ENCODE measurements at places on chromosomes 1 and 21.

DNA sequence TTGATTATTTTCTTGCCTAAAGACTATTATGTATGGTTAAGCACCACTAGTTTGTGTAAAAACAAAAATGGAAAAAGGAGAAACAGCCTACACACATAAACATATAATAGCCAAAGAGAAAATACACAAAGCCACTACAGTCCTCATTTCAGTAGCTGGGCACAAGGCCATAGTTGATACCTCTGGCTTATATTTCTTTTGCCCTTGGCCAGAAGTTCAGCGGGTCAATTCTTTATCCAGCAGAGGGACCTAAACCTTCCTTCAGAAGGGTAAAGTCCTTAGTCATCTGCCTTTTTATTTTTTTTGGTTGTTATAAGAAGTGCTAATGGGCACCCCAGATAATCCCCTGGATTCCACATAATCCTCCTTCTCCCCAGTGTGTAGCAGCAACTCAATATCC, 134.1 kb downstream of the PIGK start:
- no peaks in the 10 kb centered on the region for H3K36me3 ChIP-seq
- DNase-seq = no peak
- H3K27me3 ChIP-seq = no peaks in the 10 kb centered on the region
- no peak overlapping the region for H3K27ac ChIP-seq
- no peaks in the 10 kb centered on the region for H3K4me1 ChIP-seq

DNA sequence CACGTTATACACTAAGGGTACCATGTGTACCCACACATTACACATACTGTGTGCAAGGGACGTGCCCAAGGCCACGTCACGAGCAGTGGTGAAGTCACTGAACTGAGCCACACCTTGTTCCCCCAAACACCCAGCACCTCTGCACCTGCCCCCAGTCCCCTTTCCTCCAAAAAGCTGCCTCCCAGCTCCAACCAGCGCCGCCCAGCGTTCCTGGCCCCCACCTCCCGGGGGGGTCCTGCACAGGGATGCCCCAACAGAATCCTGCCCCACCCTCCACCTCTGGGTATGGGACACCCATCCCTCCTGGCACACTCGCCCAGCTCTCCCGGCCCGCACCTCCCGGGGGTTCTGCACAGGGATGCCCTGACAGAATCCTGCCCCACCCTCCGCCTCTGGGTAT, 54.1 kb downstream of the CHD5 start:
- no peak overlapping the region for H3K4me3 ChIP-seq
- H3K27me3 ChIP-seq = no peaks in the 10 kb centered on the region
- no peaks in the 10 kb centered on the region for H3K36me3 ChIP-seq
- no peak overlapping the region for H3K27ac ChIP-seq

DNA sequence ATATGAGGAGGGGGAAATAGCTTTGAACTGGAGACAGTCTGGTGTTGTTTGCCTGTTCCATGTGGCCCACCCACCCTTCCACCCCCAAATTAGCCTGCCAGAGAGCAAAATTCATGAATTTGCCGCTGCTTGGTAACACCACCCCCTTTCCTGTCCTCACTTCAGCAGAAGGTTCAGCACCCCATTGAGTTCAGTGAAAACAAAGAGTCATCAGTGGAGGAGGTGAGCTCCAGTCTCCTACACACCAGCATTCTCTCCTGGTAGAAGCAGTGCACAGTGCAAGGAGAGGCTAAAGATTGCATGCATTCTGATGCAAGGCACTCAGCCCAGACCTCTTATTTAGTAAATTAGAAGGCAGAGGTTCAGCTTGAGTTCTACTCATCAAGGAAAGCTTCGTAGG, 99.7 kb upstream of the DYNLT5 start:
- no peaks in the 10 kb centered on the region for H3K36me3 ChIP-seq
- DNase-seq = no peak
- no peak overlapping the region for H3K4me3 ChIP-seq
- no peaks in the 10 kb centered on the region for H3K4me1 ChIP-seq

DNA sequence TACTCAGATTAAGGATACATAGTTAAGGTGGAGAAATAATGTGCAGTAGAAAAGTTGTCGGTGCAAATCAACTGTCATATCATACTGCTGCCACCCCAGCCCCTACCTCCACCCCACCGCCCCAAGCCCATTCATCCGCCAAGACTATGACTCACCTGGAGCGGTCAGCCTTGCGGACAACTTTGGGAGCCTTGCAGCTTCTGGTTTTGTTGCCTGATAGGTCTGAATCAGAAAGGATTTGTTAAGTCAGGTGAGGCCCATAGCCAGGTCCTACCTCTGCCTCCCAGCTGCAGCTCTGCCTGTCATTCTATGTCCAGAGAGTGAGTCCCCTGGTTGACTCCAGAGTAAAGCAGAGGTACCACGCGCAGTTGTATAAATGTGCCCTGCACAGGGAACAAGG, 12.6 kb downstream of the C1orf162 start:
- H3K4me3 ChIP-seq = no peak overlapping the region
- no peak overlapping the region for H3K27ac ChIP-seq
- H3K36me3 ChIP-seq = no peaks in the 10 kb centered on the region
- no peaks in the 10 kb centered on the region for H3K27me3 ChIP-seq
- peaks cover 15% of the 10 kb centered on the region for H3K4me1 ChIP-seq

Data from upper lobe of left lung (tissue), 6 donors.